ENCODE measurements at places on chromosomes 1 and 21.

DNA sequence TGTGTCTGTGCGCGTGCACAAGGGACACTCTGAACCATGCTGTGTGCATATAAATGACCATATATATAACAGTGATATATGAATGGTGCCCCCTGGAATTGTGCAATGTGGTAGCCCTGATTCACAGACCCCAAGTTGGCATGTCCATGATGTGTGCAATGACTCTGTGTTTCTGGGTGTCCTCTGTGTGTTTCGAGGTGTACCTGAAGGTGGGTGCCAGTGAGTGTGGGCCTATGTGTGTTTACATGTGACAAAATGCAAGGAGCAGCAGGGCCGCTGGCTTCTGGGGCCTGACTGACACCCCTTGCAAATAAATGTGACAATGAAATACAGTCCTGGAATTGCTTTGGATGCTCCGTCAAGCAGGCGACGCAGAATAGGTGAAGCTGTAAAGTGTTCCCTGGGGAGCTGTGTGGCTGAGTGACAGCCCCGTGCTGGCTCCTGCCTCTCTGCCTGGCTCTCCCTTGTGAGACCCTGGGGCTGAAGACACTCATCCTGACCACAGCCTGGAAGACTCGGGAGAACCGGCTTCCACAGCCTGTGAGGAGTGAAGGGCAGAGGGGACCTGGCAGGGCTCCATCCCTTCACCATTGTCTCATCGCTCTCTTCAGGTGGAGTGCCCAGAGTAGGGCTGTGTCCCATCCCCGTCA lies 38.2 kb upstream of the CSF3R start:
- no peak for DNase-seq

DNA sequence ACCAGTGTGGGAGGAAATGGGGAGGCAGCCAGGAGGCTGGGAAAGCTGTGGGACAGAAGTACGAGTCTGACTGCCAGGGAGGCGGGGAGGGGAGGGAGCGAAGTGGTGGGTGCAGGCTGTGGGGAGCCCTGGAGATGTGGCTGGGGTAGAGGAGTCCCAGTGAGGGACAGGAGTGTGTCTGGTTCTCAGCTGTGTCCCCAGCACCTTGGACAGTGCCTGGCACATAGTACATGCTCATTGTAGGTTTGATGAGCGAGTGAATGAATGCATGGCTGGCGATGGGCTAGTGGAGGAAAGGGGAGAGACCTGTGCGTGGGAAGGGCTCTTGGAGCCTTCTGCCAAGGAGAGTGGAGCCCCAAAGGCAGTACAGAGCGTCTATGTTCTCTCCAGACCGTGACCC lies 104.1 kb downstream of the SIK1 start:
- no peak for DNase-seq

- DNase-seq: no peak
Measured at GRCh38 chr1:11479375-11479979, 522 bp downstream of the DISP3 start.

- no peak for DNase-seq
Measured at GRCh38 chr1:22142315-22143064, 407 bp downstream of the WNT4 start.

- no peak for DNase-seq
Measured at GRCh38 chr21:38413958-38414548, 84.2 kb downstream of the ERG start.

DNA sequence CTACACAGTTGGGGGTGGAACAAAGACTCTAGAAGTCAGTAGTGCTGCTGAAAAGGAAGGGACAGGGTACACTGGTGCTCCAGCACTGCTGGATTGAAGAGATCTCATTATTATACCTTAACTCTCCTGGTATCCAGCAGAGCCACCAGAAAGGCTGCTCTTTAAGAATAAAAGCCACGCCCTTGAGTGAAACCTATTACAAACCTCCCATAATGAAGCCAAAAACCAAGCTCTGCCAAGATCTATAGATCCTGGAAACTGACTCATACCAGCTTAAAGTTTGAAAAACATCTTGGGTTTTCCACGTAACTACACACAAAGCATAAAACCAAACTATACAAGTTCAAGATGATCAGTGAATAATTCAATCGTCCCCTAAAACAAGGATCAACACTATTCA lies 38.0 kb downstream of the ADSS2 start:
- no peak for DNase-seq

- DNase-seq: no peak
Measured at GRCh38 chr1:56409112-56409691, 170.2 kb downstream of the PLPP3 start.

DNA sequence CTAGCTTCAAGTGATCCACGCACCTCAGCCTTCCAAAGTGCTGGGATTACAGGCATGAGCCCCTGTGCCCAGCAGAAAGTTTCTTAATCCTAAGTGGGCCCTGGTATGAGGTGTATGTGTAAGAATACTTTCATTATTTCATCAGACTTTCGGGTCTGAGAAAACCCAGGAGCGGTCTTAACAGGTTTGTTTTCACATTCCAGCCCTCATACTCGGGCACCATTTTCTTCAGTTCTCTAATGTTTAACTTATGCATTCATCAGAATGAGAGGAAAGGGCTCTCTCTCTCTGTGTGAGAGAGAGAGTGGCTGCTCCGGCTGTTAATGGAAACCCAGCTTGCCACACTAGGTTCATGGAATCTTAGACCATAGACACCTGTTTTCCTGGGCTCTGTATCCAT lies 4.2 kb upstream of the PADI1 start:
- DNase-seq: no peak

GRCh38 chr1:212539737-212540430 lies 68.7 kb upstream of the ATF3 start:
- DNase-seq: peak; percentile 19

DNA sequence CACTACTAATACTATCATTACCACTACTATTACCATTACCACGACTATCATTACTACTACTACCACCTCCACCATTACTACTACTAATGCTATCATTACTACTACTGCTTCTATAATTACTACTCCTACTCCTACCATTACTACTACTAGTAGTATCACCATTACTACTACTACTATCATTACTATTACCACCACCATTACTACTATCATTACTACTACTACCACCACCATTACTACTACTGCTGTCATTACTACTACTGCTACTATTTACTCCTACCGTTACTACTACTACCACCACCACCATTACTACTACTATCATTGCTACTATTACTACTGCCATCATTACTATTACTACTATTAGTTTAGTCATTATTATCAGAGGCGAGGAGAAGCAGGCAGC lies 140.9 kb upstream of the KCNJ15 start:
- no peak for DNase-seq

GRCh38 chr1:230270559-230271281 lies 155.4 kb downstream of the PGBD5 start:
- no peak for DNase-seq

- DNase-seq: no peak
Measured at GRCh38 chr1:186498695-186499389, 37.9 kb upstream of the PDC start.

DNA sequence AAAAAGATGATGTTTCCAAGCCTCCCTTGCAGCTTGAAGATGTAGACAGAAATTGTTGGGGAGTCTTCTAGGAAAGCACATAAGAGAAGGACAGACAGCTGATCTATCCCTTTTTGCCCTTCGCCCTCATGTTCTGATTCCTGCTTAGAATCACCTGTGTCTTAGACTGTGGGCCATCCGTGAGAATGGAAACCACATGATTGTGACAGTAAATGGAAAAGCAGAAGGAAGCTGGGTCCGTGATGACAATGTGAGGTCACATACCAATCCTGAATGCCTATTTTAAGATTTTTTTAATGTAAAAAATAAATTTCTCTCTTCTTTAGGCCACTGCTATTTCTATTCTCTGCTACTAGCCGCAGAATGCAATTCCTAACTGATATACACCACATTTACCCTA lies 67.7 kb upstream of the C1orf87 start:
- no peak for DNase-seq

GRCh38 chr1:42282867-42283583 lies 52.0 kb downstream of the FOXJ3 start:
- no peak for DNase-seq

GRCh38 chr21:34509151-34509550 lies 2.9 kb downstream of the KCNE1 start:
- no peak for DNase-seq

DNA sequence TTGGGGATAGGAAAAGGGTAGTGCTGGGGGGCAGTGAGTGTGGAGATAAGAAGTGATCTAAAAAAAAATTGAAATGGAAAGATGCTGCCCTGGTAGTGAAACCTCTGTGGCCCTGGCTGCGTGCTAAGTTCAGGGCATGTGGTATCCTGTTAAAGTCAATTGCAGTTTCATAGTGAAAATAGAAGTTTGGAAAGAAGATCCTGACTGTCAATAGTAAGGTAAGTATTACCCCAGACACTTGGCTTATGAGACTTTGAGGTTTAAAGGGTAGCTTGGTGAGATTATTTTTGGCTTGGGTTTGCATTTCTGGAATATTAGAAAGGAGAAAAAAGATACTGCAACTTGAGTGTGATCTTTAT lies 6.8 kb downstream of the ARID1A start:
- no peak for DNase-seq

DNA sequence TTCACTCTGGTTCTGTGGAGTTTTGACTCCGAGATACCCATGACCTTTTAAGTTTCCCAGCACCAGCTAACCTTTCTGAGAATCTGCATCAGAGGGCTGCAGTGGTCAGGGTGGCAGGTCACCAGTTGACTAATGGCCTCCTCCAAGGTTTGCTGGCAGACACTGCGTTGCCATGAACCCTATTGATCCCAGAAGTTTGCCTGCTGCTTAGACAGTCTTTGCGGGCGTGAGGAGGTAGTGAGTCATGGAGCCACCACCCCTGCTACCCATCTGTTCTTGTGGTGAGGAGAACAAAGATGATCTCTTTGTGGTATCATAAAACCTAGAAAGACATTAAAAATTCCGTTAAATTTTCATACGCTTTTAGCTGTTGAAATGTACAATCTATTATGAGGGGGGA lies 180.4 kb downstream of the FGGY start:
- DNase-seq: no peak

- peak; percentile 53 for DNase-seq
Measured at GRCh38 chr1:156295391-156295947, at the start of gene GLMP. Gene GLMP (minus strand): TSS chr1:156295679. CDS start chr1:156295645, 34 bp downstream.

- DNase-seq: no peak
Measured at GRCh38 chr1:10530756-10531495, 56.2 kb downstream of the PEX14 start.

GRCh38 chr1:150905301-150905700 lies 18.4 kb downstream of the CTXND2 start:
- DNase-seq: no peak

All from substantia nigra (tissue), 51 donors.